ENCODE measurements at places on chromosomes 3 and 15.
A peak's percentile ranks its signal among the peaks of the same experiment; 100 is the strongest.

- DNase-seq = no peak
Observed at GRCh38 chr3:185896636-185897035, 41.2 kb downstream of the TRA2B start.

DNA sequence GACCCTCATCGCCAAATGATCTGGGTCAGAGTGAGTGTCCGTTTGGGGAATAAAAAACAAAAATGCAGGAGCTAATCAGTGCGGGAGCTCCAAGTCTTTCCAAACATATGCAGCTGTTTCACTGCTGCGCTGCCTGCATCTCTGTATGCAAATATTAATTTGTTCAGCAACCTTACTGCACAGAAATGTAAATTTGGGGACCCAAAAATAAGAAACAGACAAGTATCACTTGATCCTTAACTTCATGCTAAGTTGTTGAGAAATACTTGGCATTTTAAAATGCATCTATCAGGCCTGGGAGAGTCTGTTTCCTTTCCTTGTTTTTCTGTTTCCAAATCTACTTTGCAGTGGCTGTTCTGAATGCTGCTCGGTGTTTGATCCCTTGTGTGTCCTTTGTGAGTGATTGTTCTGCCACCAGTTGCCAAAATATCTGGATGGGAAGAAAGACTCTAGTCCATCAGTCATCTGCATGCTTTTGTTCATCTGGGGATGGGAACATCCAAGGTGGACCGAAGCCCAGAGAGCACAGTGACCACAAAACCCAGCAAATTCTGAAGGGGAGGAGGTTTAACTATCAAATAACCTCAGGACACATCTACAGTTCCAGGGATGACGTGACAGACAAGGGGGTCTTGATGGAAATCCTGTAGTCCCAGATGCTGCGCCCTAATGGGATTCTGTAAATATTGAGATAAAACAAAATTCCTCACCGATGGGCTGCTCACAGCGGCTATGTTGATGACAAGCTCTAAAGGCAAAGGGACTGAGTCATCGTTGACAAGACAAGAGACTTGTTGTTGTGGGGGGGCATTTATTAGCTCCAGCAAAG is 199.5 kb upstream of the WNT5A start:
- DNase-seq = no peak

DNA sequence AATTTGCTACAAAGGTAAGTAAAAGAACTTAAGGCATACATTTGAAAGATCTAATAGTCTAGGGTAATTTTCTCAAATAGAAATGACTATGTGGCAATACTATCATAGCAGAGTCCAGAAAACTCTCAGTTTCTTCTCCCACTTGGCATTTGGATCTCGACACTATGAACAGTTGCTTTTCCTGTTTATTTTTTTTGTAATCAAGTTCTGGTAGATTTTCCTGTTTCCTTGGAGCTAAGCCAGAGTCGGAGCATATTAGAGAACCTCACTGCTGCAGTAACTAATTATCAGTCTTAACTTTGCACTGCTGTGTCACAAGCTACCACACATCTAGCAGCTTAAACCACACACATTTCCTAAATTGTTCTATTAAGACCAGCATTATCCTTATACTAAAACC is 44.9 kb upstream of the ZNF385D start:
- no peak for DNase-seq

- DNase-seq = no peak
Observed at GRCh38 chr3:104687362-104687761, 679.3 kb upstream of the ALCAM start.

GRCh38 chr3:105527949-105528348 is 161.2 kb downstream of the ALCAM start:
- DNase-seq = no peak

- peak; percentile 60 for DNase-seq
Observed at GRCh38 chr3:71725271-71725991, at the start of gene EIF4E3. TSS of gene EIF4E3 (minus strand) at chr3:71725402. CDS start at chr3:71725367, 35 bp downstream.

DNA sequence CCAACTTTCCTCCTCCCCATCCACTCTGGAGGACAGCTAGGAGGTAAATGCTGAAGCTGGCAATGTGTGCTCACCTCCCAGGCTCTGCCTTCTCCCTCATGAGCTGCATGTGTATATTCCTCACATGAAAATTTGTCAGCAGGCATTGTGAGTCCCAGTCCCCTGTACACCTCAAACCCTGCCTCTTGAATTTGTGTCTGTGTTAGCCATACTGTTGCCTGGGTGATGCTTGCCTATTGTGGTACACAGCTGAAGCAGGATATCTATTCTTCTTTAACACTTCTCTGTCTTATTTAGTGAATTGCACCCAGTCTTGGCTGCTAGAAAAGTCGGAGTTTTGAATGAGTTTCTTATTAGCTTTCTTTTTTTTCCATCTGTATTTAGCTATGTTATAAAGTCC is 586.0 kb upstream of the TGFBR2 start:
- no peak for DNase-seq

DNA sequence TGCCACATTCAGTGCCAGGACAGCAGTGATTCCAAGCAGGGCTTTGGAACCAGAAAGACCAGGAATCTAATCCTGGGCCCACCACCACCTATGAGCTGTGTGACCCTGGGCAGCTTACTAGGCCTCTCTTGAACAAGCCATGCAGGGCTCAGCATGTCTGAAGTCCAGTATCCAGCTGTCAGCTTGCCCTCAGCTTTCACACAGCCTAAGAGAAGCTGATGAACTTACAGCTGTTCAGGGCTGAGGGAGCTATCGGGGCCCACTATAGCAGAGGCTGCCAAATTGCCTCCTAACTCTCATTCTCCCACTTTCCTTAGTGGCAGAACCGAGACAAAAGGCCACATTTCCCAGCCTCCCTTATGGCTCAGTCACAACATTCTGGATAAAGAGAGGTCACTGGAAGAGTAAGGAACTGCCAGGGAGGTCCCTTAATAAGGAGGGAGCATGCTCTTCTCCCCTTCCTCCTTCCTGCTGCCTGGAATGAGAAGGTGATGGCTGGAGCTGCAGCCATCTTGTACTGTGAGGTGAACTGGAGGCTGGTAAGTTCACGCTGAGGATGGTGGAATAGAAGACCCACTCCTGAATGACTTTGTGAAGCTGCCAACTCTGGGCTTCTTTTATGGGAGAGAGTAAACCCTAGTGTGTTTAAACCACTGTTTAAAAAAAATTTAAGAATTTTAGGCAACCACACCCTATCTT is 34.5 kb downstream of the FEM1B start:
- no peak for DNase-seq
